ENCODE measurements at places on chromosomes 7 and 10. TPM values are rescaled to one million over a fixed set of nuclear protein-coding genes. Genes with fewer than 3 reads are reported as not detected.

- H3K27me3 ChIP-seq = no peaks in the 10 kb centered on the region
- no peak overlapping the region for H3K4me3 ChIP-seq
- DNase-seq = no peak
- H3K4me1 ChIP-seq = peaks cover 25% of the 10 kb centered on the region
- H3K27ac ChIP-seq = no peak overlapping the region
Measured at GRCh38 chr10:75016325-75016724, 95.1 kb upstream of the SAMD8 start.

DNA sequence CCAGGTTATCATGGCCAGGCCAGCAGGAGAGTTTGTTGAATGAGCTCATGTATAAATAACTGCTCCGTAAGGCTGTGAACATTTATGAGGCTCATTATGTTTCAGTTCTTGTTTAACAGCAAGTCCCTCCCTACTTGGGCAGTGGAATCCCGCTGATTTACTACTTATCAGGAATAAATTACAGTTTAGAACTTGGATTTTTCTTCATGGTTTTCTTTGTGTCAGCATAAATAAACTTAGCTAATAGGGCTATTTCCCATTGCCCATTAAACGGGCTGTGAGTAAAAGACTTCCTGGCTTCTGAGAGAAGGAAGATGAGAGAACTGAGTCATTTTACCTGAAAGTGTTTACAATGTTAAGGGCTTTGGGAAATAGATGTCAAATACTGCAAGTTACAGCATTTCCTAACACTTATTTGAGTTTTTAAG lies 701.6 kb upstream of the ANKRD30A start:
- H3K4me3 ChIP-seq = no peak overlapping the region
- H3K27me3 ChIP-seq = no peaks in the 10 kb centered on the region
- no peaks in the 10 kb centered on the region for H3K36me3 ChIP-seq
- peaks cover 34% of the 10 kb centered on the region for H3K4me1 ChIP-seq
- H3K27ac ChIP-seq = no peak overlapping the region

Gene CYP3A4
- total RNA-seq = not detected

Gene NFE2L3
- total RNA-seq = 6.2 TPM

- H3K36me3 ChIP-seq = no peaks in the 10 kb centered on the region
- no peak for DNase-seq
- H3K27ac ChIP-seq = no peak overlapping the region
- no peaks in the 10 kb centered on the region for H3K27me3 ChIP-seq
- no peaks in the 10 kb centered on the region for H3K4me1 ChIP-seq
Measured at GRCh38 chr7:128443831-128444600, 11.7 kb upstream of the HILPDA start.

GRCh38 chr10:109591601-109592000 lies 331.7 kb downstream of the XPNPEP1 start:
- no peaks in the 10 kb centered on the region for H3K36me3 ChIP-seq
- H3K4me3 ChIP-seq = no peak overlapping the region
- DNase-seq = no peak
- no peaks in the 10 kb centered on the region for H3K27me3 ChIP-seq
- H3K27ac ChIP-seq = no peak overlapping the region

Gene MMP21
- total RNA-seq = not detected

Gene KEL
- total RNA-seq = not detected

GRCh38 chr10:114957673-114958072 lies 19.7 kb downstream of the TRUB1 start:
- H3K27me3 ChIP-seq = no peaks in the 10 kb centered on the region
- H3K4me3 ChIP-seq = no peak overlapping the region
- DNase-seq = no peak
- no peaks in the 10 kb centered on the region for H3K36me3 ChIP-seq
- peaks cover 5% of the 10 kb centered on the region for H3K4me1 ChIP-seq

DNA sequence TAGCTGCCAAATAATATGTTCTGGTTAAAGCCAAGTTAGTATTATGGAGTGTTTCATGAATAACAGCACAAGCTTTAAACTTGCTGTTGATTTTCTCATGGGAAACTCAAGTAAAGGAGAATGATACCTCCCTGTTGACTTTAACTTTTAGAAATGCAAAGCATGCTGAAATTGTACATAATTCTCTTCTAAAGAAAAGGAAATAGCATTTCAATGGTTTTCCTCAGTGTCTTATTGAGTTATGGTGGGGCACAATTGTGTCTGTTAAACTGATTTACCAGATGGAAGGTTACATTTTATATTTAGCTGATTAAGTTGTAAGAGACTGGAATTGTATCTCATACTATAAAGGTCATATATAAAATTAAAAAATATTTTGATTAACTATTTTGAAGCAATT lies 119.3 kb downstream of the HDAC9 start:
- no peaks in the 10 kb centered on the region for H3K36me3 ChIP-seq
- no peak for DNase-seq
- H3K27me3 ChIP-seq = no peaks in the 10 kb centered on the region
- no peak overlapping the region for H3K27ac ChIP-seq
- no peak overlapping the region for H3K4me3 ChIP-seq
- no peaks in the 10 kb centered on the region for H3K4me1 ChIP-seq

DNA sequence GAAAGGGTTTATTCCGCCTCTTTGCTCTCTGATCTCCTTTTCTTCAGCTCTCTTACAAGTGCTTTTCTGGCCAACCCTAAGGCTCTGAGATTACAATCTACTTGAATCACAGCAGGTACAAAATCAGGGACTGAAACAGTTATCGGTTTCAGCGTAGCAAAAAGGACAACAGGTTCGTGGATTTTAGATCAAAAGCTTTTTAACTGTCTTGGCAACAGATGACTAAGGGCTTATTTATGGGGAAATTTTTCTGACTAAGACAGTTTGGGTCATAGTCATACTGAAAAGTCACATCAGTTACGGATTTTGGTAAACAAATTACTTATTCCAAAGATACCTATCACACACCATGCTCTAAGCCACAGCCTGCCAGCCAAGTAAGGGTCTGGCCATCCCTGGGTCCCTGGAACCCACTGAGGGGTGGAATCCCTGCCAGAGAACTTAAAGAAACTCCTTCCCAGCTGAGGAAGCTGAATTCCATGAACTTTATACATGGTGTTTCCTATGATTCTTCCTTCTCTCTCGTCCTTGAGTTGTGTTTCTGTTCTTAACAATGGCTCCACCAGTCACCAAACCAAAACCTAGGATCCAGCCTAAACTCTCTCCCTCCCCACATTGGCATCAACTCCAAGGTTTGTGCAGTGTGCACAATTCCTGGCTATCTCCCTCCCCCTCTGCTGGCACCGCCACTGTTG lies 169.3 kb downstream of the FAM107B start:
- H3K27ac ChIP-seq = no peak overlapping the region
- H3K27me3 ChIP-seq = peaks cover 21% of the 10 kb centered on the region
- peak; percentile 69 for DNase-seq

DNA sequence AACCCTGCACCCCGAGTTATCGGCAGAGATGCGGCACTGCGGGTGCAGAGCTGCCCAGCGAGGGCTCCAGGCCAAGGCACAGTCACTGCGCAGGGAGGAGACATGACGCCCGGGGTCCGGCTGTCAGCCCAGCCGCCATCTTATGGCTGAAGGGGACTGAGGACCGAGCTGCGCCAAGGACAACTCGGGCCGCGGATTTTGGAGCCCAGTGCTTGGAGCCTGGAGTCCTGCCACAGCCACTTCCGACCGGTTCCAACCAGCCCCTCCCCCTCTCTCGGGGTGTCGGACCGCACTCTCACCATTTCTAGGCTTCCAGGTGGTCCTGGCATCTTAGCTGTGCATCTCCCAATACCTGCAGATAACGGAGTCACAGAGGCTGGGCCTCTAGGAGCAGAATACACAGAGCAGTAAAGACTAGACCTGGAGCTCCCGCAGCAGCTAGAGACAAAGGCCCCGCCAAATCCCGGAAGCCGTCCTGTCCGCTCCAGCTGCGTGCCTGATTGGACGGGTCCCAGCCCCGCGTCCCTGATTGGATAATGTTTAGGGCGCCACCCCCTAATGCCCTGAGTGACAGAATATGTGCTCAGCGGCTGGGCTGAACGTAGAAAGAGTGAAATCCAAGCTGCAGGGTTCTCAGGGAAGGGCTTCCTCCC lies at the start of gene ZNF680:
Gene ZNF680, minus strand, starts transcription at position 446 of the 653 bp plus-strand sequence. Its CDS starts 117 bp downstream, at position 329.
- H3K36me3 ChIP-seq = peaks cover 3% of the 10 kb centered on the region
- DNase-seq = no peak
- no peak within 1 kb of the TSS for H3K27ac ChIP-seq
- H3K4me3 ChIP-seq = no peak within 1 kb of the TSS
- no peaks in the 10 kb centered on the region for H3K4me1 ChIP-seq

- H3K4me3 ChIP-seq = no peak overlapping the region
- no peaks in the 10 kb centered on the region for H3K27me3 ChIP-seq
- no peak for DNase-seq
- no peak overlapping the region for H3K27ac ChIP-seq
- H3K4me1 ChIP-seq = peaks cover 20% of the 10 kb centered on the region
Measured at GRCh38 chr7:116135306-116135705, 75.0 kb upstream of the TES start.

Gene GATA3
- total RNA-seq = not detected

DNA sequence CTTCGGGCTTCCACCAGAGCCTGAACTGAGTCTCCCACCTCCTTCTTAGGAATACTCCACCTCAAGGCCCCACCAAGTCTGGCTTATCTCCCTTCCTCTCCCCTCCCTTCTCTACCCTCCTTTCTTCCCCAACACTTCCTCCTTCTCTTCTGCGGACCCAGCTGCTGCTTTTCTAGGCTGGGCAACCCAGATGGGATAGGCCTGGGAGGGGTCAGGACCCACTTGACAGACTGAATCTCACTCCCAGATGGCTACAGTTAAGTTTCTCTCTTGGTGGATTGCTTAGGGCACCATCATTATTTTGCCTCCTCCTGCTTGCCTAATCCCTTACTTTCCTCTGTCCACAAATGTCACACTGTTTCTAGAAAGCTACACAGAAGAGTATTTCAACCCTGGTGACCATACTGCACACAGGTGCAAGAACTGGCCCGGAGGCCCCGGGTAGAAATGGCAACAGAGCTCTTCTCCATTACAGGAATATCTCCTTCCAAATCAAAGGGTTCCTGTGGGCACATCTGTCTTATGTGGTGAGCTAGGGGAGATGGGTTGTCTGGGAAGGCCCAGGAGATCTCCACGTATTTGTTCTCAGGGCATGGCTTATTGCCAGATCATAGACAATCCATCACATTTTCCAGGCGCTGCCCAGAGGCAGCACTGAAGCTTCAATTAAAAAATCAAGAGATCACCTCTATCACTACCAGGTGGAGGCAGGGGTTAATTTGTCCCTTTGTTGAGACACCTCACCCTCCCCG lies 5.1 kb upstream of the HOXA11 start:
- H3K27me3 ChIP-seq = peaks cover 100% of the 10 kb centered on the region
- H3K4me1 ChIP-seq = no peaks in the 10 kb centered on the region
- DNase-seq = no peak
- no peaks in the 10 kb centered on the region for H3K36me3 ChIP-seq

Gene ANKRD61
- not detected for total RNA-seq

DNA sequence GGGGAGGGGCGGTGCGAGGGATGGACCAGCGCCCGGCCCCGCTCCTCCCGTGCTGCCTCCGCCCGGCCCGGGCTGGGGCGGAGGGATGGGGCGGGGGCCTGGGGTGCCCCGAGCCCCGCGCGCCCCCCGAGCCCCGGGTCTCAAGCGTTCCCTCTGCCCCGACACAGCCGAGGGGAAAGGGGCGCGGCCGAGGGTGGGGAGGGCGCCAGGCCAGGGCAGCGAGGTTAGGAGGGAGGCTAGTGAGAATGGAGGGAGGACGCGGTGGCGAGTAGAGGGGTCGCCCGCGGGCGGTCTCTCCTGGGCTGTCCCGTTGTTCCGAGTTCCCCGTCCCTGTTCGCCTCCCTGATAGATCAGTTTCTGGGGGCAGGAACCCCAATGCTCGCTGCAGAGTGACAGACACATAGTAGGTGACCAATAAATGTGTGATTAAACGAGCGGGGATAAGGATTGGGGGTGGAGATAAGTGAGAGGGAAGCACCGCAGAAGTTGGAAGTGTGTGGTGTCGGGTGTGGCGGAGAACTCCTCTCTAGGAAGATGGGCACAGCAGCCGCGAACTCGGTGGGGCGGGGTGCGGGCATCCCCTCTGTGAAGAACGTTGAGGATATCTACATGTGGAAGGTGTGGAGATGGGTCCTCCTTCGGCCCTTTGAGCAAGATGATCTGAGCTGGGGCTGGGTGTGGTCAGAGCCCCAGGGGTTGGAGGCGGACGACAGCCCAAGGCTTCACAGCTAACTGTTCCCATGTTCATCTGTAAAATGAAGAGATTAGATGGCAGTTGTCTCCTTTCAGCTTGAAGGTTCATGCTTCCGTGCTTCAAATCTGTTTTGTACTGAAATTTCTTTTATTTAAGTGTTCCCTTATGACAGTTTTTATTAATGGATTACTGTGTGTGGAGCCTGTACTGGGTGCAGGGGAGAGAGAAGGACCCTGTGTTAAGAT lies 580 bp downstream of the ZNF775 start:
- H3K36me3 ChIP-seq = no peaks in the 10 kb centered on the region
- H3K27me3 ChIP-seq = no peaks in the 10 kb centered on the region
- peaks cover 48% of the 10 kb centered on the region for H3K4me1 ChIP-seq
- peak; percentile 32 for DNase-seq
- peak overlapping the region; percentile 89 for H3K27ac ChIP-seq

GRCh38 chr10:103732339-103733044 lies 122.9 kb downstream of the SH3PXD2A start:
- no peaks in the 10 kb centered on the region for H3K4me1 ChIP-seq
- no peaks in the 10 kb centered on the region for H3K36me3 ChIP-seq
- H3K27me3 ChIP-seq = no peaks in the 10 kb centered on the region
- H3K27ac ChIP-seq = no peak overlapping the region

Gene ITGB8
- 5.3 TPM for total RNA-seq

DNA sequence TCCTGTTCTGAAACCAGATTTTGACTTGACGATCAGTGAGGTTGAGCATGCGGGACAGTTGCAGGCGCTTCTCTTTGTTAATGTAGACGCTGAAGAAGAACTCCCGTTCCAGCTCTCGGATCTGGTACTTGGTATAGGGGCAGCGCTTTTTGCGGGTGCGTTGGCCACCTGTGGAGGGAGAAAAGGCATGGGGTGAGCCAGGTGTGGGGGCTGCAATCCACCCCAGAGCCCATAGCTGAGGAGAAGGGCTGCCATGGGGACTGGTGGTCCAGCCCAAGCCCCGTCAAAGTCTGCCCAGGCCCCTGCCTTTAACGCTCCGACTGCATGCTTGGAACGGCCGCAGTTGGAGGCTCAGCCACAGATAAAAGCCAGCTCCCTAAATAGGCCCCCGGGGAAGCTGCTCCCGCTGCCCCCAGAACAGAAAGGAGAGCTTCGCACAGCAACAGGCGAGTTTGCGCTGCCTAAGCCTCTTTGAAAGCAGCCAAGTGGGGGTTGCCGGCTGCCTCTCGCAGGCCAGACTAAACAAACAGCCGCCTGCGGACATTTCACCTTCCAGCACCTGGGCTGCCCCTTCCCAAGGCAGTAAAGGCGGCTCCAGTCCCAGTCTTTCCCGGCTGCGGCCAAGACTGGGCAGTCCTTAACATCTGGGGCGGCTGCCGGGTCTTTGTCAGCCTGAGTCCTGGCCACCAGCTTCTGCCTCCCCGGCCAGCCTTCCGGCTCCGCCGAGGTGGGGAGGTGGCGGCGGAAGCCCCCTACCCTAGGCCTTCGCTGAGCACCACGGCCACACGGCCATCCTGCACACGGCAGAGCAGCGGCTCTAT lies 2.0 kb downstream of the HOXA11 start:
- peak; percentile 79 for DNase-seq
- H3K4me1 ChIP-seq = peaks cover 14% of the 10 kb centered on the region
- H3K4me3 ChIP-seq = no peak overlapping the region
- H3K27me3 ChIP-seq = peaks cover 100% of the 10 kb centered on the region
- H3K27ac ChIP-seq = no peak overlapping the region
